ENCODE measurements at places on chromosomes 11 and 22.

GRCh38 chr11:128890543-128891368 is at the start of gene KCNJ5:
Gene KCNJ5 (plus strand): TSS chr11:128891356. CDS start chr11:128911274, 19,918 bp downstream.
- DNase-seq: no peak

GRCh38 chr22:40014667-40015248 is 20.0 kb downstream of the FAM83F start:
- DNase-seq: no peak

DNA sequence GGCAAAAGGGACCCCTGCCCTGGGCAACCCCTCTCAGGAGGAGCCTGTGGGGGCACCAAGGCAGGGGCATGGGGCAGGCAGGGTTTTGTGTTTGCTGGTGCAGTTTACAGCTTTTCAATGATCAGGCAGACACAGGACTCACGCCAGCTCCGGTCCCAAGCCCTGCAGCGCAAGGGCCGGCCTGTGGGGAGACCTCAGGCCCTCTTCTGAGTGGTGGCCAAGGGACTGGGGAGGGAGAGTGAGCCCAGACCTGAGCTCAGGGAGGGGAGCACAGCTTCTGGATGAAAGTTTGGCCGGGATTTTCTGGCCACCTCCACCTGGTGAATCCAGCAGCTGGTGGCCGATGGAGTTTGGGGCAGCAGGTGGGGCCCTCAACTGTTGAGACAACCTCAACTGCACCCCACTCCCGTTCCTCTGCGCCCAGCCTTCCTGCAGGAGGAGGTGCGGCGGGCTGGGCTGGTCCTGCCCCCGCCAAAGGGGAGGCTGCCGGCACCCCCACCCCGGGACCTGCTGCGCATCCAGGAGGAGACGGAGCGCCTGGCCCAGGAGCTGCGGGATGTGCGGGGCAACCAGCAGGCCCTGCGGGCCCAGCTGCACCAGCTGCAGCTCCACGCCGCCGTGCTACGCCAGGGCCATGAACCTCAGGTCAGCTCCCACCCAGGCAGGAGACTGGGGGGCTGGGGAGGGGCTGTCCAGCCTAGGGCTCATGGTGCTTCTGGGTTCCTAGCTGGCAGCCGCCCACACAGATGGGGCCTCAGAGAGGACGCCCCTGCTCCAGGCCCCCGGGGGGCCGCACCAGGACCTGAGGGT is 3.6 kb downstream of the TCIRG1 start:
- DNase-seq: no peak

GRCh38 chr11:60915248-60915914 is 1.4 kb downstream of the TMEM109 start:
- peak; percentile 16 for DNase-seq

GRCh38 chr22:42179616-42180015 is 49.0 kb upstream of the CYP2D6 start:
- DNase-seq: no peak

- DNase-seq: no peak
Measured at GRCh38 chr22:32736746-32737145, 64.8 kb upstream of the TIMP3 start.

DNA sequence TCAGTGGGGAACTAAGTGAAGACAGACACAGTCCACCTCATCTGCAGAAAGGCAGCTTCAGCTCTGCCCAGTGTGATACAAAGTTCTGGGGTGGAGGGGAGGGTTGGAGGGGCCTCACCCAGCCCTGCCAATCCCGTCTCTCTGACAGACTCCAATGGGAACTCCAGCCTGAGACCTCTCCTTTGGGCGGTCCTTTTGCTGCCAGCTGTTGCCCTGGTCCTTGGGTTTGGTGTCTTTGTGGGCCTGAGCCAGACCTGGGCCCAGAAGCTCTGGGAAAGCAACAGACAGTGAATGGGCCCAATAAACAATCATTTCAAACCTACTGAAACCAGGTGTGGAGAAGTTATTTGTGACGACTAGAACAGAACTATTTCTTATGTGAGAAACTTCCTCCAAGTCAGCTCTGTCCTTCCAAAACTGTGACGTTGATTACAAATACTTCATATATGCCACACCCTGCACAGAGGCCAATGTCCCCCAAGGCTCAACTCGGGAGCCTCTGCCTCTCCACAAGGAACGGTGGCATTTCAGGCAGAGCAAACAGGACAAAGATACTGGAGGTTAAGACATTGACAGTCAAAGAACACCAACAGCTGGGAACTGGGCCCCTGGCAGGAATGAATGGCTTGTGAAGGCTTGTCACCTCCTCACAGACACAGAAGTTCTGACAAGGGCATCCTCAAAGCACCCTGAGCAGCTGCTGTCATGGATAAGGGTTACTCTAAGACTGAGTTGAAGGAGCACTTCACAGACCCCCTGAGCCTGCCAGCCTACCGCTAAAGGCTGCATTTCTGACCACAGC is 8.2 kb downstream of the ZP1 start:
- no peak for DNase-seq

DNA sequence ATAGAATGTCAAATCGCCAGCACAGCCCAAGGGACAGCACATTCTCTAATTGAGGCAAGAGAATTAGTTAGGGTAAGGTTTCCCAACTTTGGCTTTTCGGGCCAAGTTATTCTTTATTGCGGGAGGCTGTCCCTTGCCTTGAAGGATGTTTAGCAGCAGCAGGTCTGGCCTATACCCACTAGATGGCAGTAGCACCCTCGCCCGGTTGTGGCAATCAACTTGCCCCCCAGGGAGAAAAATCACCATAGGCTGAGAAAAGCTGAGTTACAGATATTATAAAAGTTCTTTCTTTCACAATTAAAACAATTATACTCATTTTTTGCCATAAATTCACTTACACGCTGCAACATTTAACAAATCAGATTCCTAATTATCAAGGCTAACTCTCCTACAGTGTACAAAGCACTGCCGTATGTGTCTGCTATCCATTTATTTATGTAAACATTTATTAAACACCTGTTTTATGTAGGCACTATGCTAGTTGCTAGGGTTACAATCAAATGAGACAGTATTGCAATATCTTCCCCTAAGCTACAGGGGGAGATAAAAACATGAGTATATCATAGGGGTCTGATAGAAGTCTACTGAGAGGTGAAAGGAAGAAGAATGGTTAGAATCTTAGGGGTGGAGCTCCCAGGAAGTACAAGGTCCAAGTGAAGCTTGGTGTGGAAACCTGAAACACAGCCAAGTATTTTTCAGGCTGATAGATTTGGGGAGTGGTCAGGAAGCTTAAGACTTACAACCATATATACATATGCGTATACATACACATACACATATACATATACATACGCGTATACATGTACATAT is 452.3 kb downstream of the RAB38 start:
- DNase-seq: no peak

DNA sequence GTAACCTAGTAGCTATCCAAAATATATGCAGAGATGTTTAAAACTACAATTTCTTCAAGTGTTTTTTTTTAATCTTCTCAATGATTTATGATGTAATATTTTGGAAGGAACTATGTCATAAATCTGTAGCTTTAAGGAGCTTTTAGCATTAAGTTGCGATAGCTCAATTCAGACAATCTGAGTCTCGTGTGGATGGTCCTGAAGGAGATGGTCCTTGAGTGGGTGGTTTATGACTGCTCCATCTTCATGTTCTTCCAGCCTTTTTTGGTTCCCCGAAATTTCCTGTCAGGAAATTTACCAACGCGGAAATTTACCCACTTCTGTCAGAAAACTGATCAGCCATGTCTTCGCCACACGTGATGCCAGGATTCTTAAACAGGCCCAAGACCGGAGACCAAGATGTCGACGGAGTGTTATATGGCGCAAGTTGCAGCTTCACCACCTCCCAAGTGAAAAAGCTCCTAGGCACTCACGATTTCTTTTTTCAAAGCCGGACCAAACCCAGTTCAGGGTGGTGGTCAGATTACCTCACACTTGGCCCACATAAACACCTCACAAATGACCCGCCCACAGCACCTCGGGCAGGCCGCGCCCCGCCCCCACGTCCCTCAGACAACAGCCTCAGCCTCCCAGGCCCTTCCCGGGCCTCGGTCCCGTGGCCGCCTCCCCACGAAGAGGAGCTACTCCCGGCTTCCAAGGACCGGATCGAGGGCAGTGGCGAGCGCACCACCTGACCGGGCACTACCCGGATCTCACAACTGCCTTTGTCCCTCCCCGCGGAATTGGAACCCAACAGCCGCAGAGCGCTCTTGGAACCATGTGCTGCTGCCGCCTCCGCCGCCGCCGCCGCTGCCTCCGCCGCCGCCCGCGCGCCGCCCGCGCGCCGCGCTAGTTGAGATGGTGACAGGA is at the start of gene MORC2:
Gene MORC2, minus strand, starts transcription at position 760 of the 909 bp plus-strand sequence. CDS start 885 bp downstream, outside the sequence.
- no peak for DNase-seq

GRCh38 chr22:26903030-26903856 is 245.9 kb downstream of the MIAT start:
- DNase-seq: no peak

- no peak for DNase-seq
Measured at GRCh38 chr22:37492428-37493344, 6.5 kb upstream of the MFNG start.

DNA sequence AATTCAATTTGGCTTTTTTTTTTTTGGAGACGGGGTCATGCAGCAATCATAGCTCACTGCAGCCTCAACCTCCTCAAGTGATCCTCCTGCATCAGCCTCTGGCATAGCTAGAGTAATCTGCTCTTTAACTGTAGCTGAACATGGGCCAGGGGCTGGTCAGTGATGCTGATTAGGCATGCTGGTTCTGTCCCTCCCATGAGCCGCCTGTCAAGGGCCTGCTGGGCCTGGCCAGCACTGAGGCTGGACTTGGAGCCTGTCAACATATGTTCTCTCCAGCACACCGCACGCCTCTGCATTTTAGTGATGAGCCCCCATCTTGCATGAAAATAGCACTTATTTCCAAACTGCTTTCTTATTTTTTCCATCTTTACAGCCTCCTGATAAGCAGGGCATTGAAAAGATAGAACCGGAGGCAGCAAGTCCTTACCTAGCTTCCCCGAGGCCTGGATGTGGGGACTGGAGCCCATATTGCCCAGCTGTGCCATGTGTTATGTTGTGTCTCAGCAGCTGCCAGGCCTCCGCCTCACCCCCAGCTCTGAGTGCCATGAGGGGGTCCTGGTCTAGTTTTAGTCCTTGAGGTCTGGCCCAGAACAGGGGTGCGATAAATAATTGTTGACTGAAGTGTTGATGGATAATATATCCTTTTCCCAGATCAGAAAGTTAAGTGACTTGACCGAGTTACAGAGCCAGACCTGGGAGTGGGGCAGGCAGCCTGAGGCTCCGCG is 80.0 kb downstream of the CTTN start:
- DNase-seq: no peak

DNA sequence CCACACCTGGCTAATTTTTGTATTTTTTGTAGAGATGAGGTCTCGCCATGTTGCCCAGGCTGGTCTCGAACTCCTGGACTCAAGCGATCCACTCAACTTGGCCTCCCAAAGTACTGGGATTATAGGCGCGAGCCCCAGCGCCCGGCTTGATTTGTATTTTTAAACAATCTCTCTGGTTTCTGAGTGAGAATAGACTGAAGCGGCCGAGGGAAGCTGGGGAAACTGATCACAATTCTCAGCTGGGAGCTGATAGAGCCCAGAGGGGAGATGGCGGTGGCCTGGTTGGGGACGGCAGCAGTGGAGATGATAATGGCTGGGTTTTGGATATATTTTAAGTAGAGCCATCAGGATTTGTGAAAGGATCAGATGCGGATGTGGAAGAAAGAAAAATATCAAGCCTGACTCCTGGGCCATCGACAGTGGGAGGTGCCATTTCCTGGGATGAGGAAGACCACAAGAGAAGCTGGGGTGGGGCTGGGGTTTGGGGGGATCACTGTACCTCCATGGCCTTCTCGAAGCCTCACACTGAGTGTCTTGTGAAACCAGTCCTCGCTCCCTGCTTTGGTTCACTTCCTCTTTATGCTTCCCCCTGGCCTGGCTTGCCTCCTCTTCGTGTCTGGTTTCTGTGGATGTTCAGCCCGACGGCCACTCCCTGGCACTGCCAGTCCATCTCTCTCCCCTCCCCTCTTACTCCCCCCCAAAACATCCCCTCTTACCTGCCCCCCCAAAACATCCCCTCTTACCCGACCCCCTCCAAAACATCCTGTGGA is 51.9 kb downstream of the IGLL1 start:
- no peak for DNase-seq

DNA sequence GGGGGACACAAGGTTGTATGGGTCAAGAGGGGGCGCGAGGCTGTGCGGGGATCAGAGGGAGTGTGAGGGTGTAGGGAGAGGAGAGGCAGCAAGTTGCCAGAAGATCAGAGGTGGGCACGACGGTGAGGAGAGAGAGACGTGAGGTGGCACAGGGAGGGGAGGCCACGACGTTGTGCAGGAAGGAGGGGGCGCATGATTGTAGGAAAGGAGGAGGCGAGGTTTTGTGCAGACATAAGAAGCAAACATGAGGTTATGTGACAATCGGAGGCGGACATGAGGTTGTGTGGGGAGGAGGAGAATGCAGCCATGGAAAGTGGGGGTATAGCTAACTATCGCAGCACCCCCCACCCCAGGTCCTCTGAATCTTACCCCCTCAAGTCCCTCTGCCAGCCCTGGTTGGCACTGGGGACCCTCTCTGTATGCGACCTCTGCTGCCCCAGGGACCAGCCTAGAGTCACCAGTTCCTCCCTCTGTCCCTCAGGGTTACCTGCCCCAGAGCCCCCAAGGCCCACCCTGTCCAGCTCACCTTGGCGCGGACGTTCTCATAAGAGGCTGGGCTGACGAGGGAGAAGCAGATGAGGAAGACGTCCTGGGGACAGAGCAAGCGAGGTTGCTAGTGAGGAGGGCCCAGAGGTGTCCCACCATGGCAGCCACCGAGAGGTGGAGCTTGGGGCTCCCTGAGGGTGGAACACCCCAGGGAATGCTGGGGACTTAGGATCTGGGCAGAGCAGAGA is 12.5 kb downstream of the RAC2 start:
- no peak for DNase-seq

DNA sequence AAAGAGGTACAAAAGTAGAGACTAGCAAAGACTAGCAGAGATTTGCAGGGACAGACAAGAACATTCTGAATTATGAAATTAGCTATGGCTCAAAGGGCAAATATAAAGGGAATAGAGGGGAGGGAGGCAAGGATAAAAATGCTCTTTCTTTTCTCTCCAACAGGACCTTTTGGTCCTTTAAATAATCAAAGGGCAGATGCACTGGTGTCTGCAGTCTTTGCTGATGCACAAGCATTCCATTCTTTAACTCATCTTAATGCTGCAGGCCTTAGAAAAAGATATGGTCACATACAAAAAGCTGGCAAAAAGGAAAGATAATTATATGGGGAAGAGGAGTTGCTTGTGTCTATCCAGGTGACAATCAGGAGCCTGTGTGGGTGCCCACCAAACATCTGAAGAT is 53.6 kb upstream of the SC5D start:
- DNase-seq: no peak

DNA sequence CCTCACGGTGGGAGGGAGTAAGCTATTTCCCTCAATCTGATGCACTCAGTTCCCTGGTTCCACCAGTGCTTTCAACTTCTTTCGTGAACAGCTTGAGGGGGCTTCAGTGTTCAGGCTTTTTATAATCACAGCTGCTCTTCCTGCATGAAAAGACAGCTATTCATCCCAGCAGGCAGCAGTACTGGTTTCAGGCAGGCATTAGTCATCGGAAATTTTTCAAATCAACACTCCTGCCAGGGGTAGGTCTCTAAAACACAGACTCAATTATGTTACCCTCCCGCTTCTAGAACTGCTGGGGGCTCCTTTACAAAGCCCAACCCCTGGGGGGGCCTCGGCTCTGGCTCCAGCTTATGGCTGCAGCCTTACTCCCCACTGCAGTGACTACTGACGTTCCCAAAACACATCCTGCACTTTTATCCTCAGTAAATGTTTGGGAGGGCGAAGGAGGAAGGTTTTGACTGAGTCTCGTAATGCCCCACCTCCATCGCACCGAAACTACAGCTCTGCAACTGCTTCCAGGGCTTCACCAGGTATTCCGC is 5.8 kb downstream of the POLDIP3 start:
- no peak for DNase-seq
